ENCODE measurements at places on chromosomes 16 and 17. TPM values are rescaled to one million over a fixed set of nuclear protein-coding genes. Genes with fewer than 3 reads are reported as not detected.

GRCh38 chr17:82108038-82108437, 10.0 kb upstream of the FASN start:
- peaks cover 21% of the 10 kb centered on the region for H3K4me1 ChIP-seq
- H3K27ac ChIP-seq: peak overlapping the region; percentile 96
- H3K36me3 ChIP-seq: no peaks in the 10 kb centered on the region
- no peak overlapping the region for H3K4me3 ChIP-seq

GRCh38 chr17:33055171-33055611, 63.5 kb downstream of the SPACA3 start:
- DNase-seq: no peak
- no peak overlapping the region for H3K4me3 ChIP-seq
- H3K36me3 ChIP-seq: no peaks in the 10 kb centered on the region

DNA sequence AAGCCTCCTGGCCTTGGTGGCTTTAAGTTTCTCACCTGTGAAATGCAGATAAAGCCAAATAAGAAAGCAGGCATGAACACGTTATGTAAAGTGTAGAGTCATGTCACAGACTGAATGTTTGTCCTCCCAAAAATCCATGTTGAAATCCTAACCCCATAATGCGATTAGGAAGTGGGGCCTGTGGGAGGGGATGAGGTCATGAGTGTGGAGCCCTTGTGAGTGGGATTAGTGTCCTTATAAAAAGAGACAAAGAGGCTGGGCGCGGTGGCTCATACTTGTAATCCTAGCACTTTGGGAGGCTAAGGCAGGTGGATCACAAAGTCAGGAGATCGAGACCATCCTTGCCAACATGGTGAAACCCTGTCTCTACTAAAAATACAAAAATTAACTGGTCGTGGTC, 19.5 kb upstream of the C16orf78 start:
- H3K4me1 ChIP-seq: no peaks in the 10 kb centered on the region
- no peak overlapping the region for H3K4me3 ChIP-seq
- peaks cover 17% of the 10 kb centered on the region for H3K27me3 ChIP-seq
- no peaks in the 10 kb centered on the region for H3K36me3 ChIP-seq

DNA sequence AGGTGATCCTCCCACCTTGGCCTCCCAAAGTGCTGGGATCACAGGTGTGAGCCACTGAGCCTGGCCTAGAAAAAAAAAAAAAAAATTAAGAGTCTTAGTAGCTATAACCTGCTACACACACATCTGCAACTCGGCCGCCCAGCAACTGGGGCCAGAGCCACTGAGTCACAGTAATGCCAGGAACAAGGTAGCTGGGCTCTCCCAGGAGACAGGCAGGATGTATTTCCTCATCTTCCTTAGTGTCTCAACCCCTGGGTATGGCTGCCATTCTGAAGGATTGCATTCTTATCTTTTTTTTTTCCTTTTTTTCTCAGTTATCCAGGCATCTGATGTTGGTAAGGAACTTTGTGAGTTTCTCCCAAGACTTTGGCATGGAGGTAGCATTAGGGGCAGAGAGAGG, 7.1 kb upstream of the PSMD3 start:
- no peaks in the 10 kb centered on the region for H3K4me1 ChIP-seq
- no peak for DNase-seq
- no peak overlapping the region for H3K27ac ChIP-seq
- no peak overlapping the region for H3K4me3 ChIP-seq

GRCh38 chr17:38357486-38358123, 6.0 kb downstream of the SOCS7 start:
- no peak overlapping the region for H3K4me3 ChIP-seq
- DNase-seq: no peak

- no peaks in the 10 kb centered on the region for H3K36me3 ChIP-seq
- no peaks in the 10 kb centered on the region for H3K27me3 ChIP-seq
- no peak for DNase-seq
Observed at GRCh38 chr17:77160091-77160874, 19.5 kb downstream of the SEC14L1 start.

- no peak overlapping the region for H3K4me3 ChIP-seq
- peaks cover under 1% of the 10 kb centered on the region for H3K27me3 ChIP-seq
- DNase-seq: no peak
- no peaks in the 10 kb centered on the region for H3K36me3 ChIP-seq
- no peak overlapping the region for H3K27ac ChIP-seq
Observed at GRCh38 chr16:31270795-31271194, 11.0 kb downstream of the ITGAM start.

DNA sequence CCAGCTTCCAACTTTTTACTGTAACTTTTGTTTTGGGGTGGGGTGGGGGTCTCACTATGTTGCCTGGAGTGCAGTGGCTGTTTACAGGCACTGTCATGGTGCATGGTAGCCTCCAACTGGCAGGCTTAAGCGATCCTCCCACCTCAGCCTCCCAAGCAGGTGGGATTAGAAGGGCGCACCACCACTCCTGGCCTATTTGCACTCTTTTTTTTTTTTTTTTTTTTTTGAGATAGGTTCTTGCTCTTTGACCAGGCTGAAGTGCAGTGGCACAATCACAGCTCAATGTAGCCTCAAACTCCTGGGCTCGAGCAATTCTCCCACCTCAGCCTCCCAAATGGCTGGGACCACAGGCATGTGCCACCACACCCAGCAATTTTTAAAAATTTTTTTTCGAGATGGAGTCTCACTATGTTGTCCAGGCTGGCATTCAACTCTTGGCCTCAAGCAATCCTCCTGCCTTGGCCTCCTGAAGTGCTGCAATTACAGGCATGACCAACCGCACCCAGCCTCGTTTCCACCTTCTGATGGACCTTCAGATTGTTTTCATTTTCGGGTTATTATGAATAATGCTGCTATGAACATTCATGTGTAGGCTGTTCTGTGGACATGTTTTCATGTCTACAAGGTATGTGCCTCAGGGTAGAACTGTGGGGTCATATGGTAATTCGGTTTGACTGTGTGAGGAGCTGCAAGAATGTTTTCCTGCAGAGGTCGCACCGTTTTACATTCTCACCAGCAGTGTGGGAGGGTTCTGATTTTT, 10.9 kb downstream of the TRAP1 start:
- H3K4me3 ChIP-seq: no peak overlapping the region
- no peaks in the 10 kb centered on the region for H3K4me1 ChIP-seq
- no peak overlapping the region for H3K27ac ChIP-seq
- no peaks in the 10 kb centered on the region for H3K36me3 ChIP-seq
- H3K27me3 ChIP-seq: no peaks in the 10 kb centered on the region

The DHRS7C gene
- total RNA-seq: 39.9 TPM

The ANKRD40CL gene
- not detected for total RNA-seq

Data from gastrocnemius medialis (tissue), 4 donors.